Activated CD4-positive, alpha-beta T cell treated with anti-CD3 and anti-CD28 coated beads, Interleukin-2, amount 50 U/mL, for 1 hour (primary cell): ENCODE measurements at places on chromosomes 6 and 20.

GRCh38 chr6:2433711-2434110 is 188.3 kb upstream of the GMDS start:
- no peak for DNase-seq

DNA sequence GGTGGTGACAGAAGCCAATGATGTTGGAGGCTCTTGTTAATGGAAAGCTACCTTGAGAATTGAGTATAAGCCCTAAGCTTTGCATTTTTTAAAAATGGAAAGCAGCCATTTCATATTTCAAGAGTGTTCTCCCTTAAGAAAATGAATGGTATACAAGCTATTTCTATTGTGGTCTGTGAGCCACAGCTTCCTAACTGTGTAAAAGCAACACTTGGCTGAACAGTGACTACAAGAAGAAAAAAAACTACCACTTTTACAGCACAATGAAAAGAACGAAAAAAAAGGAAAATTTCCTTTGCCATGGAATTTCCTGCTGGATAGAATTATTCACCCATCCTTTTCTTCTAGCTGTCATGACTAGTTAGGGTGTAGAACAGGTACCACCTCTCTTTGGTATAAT is 397.1 kb upstream of the BTBD3 start:
- DNase-seq: no peak

GRCh38 chr6:75430631-75431325 is 62.8 kb downstream of the FILIP1 start:
- no peak for DNase-seq

- DNase-seq: no peak
These were observed 100.9 kb upstream of the PMEPA1 start for GRCh38 chr20:57810511-57811373.

DNA sequence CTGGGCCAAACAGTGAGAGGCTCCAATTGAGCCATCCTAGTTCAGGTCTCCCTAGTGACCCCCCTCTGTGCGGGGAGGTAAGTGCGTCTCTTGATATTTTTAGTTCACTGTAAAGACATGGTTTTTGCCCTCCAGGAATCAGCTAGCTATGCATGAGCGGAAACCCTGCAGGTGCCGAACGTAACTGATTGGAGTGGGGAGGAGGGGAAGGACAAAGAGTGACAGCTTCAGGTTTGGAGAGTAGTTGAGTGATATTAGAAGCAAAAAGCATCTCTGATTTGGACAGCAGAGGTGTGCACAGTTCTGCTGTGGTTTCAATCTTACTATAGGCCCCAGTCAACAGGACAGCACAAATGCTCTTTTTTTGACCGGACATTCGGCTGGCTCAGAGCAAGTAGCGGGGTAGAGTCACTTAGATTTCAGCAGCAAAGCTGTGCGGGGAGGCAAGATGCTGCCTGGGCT is 31.8 kb downstream of the TBC1D7 start:
- no peak for DNase-seq

DNA sequence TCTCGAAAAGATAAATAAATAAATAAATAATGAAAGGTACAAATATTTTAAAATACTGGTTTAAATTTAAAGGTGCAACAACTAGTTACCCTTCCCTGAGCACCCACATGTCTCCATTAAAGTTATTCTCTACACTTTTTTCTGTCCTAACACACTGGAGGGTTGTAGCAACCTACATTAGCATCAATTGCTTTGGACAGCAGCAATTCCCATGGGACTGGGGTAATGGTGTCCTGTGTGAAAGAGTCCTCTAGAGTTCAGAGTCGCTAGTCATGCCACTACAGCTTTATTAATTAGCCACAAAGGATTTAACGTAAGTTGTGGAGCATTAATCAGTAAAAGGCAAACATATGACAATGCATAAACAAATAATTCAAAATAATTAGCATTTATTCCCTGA is 14.1 kb upstream of the CD24 start:
- DNase-seq: no peak

DNA sequence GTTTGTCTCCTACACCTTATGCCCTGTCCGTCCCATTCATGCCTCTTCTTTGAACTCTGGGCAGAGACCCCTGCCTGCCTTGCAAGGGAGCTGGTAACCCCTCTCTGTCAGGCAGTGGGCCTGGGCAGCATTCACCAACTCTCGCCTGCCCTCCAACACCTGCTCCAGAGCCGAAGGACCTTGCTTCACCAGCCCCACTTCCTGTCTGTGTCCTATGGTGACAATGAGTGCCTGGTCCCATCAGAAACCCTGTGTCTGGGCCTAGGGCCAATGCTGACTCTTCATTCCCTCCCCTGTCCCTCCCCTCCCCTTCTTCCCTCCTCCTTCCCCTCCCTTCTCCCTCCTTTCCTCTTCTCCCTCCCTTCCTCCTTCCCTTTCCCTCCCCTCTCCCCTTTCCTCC is 22.8 kb upstream of the PCMTD2 start:
- no peak for DNase-seq

DNA sequence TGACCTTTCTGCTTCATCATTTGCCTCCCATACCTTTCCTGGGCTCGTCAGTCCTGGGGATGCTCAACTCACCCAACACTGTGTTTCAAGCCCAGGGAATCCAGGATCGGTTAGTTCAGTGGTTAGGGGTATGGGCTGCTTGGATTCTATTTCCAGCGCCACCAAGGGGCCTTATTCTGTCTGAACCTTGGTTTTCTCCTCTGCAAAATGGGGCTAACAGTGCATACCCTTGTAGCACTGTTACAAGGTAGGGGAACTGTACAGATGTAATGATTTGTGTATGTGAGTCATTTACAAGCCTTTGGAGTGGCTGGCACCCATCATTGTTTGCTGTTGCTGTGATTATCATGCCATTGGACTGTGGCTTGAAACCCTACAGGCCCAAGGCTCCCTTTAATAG is 14.5 kb upstream of the CSNK2A1 start:
- no peak for DNase-seq

DNA sequence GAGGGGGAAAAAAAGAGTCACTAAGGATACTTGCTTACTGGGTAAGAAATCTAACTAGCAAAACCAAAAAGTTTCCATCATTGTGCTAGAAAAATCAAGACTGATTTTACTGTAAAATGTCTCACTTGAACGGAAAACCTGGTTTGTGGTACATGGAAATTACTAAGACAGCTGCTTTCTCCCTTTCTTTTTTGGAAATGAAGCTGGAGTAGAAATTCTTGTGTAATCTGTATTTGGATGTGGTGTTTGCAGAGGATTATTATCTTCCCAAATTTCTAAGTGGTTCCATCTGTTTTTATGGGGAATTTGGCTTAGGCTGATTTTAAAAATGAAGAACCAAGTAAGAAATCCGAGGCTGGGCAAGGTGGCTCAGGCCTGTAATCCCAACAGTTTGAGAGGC is 20.4 kb downstream of the EPB41L2 start:
- DNase-seq: no peak

DNA sequence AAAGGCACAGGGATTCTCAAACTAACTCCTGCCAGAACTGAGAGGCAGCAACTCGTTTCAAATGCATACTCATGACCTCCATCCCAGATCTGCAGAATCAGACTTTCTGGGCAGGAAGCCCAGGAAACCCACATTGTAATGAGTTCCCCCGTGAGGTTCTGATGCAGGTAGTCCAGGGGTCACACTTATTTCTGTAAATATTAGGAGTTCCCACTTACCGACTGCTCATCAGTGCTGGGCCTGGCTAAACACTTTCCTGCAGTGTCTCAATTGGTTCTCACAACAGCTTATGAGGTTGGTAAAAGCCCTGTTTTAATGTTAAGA is 11.6 kb downstream of the DUSP15 start:
- no peak for DNase-seq

DNA sequence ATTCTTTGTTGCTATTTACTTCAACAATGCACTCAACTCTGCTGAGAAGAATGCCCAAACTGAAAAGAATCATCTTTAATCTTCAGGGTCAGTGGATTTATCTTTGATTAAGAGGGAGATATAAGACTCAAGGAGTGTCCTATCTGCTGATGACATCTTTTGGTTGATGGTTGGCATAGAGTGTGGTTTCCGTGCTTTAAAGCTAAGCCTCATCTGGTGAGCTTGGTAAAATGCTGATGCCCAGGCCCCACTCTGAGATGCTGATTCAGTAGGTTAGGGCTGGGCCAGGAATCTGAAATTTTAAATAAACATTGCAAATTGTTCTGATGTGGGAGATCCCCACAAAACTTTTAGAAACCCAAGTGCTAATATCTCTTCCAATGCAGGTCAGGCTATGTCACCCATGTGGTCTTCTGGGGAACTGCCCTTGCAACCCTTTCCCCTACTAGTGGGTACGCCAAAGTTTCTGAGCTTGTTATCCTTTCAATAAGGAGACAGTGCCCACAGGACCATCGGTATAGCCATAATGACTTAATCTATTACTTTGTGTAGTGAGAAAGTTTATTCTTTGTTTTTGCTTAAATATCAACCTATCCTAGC is 68.5 kb upstream of the ARMH2 start:
- DNase-seq: no peak

DNA sequence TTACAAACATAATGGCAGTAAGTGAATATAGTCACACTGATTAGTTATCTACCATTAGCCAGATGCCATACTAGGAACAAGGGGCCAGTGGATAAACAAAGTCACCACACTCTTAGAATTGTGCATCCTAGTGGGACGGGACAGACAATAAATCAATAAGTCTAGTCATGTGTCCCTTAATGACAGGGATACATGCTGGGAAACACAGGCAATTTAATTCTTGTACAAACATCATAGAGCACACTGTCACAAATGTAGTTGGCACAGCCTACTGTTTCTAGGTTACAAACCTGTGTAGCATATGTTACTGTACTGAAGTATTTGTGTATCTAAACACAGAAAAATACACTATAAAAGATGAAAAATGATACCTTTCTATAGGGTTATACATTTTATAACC is 123.0 kb upstream of the FAM184A start:
- DNase-seq: no peak

DNA sequence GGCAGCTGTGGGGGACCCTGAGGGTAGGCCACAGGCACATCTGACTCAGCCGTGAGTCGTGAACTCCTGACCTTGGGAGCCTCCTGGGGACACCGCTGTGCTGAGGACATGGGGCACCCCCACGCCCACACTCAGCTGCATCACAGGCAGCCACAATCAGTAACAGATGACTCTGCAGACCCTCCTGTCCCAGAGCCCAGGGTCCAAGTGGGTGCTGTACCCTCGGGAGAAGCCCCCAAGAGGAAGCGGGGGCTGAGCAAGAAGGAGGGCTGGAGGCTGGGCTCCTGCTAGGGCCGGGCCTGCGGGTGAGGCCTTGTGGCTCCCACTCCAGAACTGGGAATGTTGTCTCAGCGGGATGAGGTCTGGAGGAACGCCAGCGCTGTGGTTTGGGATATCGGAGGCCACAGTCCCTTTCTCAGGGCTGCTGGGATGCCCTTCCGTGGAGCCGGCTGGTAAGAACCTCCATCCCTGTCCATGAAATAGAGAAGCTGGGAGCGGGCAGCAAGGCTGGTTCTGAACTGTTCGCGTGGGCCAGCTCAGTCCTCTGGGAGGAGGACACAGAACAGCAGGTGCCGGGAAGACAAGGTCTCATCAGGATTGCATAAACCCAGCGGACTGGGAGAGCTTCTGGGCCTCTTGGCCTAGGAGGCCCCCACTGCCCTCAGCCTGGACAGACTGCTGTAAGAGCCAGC is 3.1 kb upstream of the LAMA5 start:
- DNase-seq: no peak

DNA sequence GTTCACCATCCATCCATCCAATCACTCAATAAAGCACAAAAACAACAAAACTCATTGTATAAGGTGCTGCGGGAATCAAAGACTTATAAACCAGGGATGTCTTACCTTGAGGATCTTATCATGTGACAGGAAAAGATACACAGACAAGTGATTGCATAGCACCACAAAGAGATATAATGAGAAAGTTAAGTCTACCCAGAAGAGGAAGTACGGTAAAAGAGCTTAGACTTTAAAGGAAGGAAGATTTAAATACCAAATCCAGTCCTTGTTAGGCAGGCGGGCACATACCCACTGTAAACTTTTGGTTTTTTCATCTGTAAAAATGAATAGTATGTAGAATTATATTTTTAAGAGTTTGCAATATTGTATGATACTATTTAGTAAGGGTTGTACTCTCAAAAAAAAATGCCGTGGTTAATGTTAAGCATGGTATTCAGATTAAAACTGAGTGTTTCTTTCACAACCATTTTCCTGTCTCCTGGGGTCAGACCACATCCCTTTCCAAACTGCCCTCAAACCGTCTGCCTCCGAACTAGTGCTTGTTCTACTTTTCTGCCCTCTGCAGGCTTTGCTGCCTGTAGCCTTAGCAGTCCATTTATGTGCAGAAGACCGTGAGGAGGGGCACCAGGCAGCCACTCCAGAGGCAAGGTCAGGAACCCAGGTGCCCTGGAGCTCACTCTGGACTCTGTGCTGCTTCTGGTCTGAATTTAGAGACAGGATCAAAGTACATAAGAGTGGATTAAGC is 179.5 kb upstream of the SYNDIG1 start:
- no peak for DNase-seq

- DNase-seq: no peak
These were observed 68.2 kb downstream of the RTN4IP1 start for GRCh38 chr6:106560996-106561685.
